ENCODE measurements at places on chromosomes 4 and X.

DNA sequence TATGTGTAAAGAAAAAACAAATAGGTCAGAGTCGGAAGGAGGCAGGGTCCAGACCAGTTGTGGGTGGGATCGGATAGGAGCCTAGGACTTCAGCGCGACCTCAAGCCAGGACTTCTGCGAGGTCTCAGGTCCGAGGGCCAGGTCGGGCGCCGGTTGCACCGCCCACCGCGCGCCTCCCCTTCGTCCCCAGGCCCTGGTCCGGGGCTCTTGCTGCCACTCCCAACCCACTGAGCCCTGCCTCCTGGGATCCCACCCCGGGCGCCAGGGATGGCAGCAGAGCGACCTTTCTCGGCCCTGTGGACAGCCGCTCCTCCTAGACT is 12.3 kb downstream of the PITX2 start:
- no peak for DNase-seq

- DNase-seq, result no peak
Measured at GRCh38 chr4:177448850-177449249, 6.6 kb upstream of the AGA start.

DNA sequence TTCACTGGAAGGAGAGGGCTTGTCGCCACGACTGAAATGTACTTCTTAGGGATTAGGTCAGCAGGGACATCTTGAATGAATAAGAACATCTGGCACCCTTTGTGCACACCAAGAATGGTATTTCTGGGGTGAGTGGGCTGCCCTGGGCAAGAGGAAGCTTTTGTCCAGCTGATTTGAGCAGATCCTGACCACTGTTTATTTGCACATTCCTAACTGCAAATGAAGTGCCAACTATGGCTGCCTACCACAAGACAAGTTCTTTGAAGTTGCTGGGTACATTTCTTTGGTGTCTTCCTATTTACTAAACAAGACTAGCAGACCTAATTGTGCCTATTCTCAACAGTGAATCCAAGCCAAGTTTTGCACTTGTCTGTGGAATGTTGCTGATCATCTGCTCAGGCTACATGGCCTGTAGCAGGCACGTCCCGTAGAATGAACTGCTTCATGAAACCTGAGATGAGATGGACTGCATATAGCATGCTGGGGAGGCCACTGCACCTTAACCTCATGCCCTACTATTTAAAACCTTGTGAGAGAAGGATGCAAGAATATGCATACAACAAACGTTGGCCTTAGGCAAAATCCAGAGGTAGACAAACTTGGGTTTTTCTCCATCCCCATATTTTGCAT is 45.0 kb downstream of the PIR start:
- DNase-seq, result no peak

- DNase-seq, result no peak
Measured at GRCh38 chr4:114180481-114180880, 201.0 kb upstream of the ARSJ start.

GRCh38 chr4:188106454-188106853 is 2.9 kb downstream of the TRIML2 start:
- DNase-seq, result no peak

- no peak for DNase-seq
Measured at GRCh38 chrX:133330956-133331355, 84.3 kb downstream of the GPC4 start.

DNA sequence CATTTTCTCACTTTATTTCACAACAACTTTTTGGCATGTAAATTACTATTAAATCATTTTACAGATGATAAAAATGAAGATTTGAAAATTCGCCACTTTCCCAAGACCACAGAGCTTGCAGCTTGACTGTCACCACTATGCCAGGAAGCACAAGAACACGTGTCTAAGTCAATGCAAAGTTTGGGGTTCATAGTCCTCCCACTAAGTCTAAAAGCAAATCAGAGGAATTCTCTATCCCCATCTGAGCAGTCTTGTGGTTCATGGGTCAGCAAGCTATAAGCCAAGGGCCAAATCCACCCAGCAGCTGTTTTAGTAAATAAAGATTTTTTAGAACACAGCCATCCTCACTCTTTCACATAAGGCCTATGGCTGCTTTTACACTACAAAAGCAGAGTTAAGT is 833.3 kb upstream of the INTU start:
- DNase-seq, result no peak

DNA sequence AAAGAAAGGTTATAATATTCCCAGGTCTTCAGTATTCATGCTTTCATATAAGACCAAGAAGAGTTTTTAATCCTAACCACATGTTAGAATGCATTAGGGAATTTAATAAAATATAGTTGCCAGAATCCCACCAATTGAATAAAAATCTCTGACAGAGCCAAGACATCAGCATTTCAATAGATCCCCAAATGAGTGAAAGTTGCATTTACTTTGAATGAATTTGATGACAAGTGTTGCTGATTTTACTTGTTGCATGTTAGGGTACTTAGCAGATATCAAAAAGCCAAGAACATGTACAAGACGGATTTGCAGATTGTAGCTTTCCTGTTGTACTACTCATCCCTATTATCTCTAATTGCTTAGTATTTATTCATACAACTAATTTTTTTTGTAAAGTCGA is 39.9 kb upstream of the PRR27 start:
- DNase-seq, result no peak

GRCh38 chr4:149999485-150000074 is 78.7 kb upstream of the DCLK2 start:
- no peak for DNase-seq

DNA sequence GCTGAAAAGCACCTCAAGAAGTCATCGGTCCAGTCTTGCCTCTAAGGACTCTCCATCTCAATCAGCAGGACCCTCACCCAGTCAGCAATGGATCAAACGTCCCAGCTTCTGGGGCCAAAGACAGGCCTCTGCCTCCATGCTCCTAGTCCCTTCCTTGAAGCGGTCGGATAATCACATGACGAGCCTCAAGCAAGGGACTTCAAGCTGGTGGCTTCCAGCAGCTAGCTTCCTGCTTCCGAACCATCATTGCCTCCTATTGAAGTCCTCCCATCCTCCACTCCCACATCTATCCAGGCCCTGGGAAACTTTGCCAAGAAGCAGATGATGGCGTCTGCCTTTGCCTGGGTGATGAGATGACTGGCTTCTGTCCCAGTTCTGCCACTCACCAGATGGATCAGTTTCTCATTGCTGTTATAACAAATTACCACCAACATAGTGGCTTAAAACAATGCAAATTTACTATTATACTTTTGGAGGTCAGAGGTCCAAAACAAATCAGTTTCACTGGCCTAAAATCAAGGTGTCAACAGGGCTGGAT is 135.2 kb upstream of the MAMLD1 start:
- DNase-seq, result no peak

- no peak for DNase-seq
Measured at GRCh38 chr4:23125118-23125517, 432.4 kb downstream of the GBA3 start.

- no peak for DNase-seq
Measured at GRCh38 chrX:8663325-8663724, 68.6 kb downstream of the ANOS1 start.

- DNase-seq, result no peak
Measured at GRCh38 chrX:18461431-18461830, 36.0 kb downstream of the CDKL5 start.

DNA sequence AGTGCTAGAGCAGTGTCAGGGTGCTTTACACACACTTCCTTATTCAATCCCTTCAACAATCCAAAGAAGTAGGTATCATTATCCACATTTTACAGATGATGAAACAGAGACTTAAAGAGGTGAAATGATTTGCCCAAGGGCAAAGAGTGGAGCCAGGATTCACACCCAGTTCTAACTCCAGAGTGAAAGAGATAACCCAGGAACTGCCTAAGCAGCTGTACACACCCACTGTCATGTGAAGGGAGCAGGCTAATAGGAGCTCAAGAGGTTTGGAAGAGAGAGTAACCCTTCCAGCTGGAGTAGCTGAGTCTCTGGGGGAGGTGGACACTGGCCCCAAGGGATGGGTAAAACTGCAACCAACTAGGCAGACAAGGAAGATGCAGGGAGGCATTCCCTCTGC is 92.5 kb downstream of the FBXL5 start:
- DNase-seq, result no peak

DNA sequence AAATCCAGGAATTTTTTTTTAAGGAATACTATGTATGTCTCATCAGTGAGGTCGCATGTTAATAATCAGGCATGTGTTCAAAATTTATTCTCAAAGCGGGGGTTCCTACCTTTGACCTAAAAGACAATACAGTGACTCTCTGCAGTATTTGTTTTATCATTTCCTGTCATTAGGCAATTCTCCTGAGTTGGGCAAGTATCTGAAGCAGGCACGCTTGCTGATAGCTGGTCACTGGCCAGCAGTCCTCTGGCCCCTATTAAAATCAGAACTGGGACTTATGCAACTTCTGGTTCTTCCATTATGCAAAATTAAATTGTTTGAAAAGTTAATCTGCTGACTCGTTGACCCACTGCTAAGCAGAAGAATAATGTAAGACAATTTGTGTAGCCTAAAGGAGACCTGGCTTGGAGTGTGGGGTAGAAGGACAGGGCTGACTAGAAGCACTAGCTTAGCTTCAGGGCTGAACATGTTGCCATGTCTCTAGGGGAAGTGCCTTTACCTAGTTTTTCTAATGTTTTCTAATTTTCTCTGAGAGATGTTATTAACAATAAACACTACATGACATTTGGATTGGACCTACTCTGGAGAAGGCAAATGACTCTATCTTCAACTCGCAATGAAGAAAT is 36.0 kb upstream of the GABRA2 start:
- DNase-seq, result no peak

DNA sequence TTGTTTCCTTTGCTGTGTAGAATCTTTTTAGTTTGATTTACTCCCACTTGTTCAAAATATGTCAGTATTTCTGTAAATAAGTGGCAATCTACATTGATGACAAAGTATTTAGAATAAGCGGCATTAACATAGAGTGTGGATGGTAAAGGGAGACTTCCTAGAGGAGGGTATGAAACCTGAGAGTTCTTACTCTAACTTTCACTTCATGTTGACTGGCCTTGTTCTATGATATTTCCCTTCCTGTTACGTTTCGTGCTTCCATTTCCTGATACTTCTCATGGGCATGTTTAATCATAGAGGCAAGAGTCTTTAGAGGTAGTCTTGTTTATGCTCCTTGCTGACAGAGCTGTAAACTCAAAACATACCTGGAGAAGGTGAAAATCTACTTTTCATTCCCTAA is 408.9 kb downstream of the GLUD2 start:
- DNase-seq, result no peak

DNA sequence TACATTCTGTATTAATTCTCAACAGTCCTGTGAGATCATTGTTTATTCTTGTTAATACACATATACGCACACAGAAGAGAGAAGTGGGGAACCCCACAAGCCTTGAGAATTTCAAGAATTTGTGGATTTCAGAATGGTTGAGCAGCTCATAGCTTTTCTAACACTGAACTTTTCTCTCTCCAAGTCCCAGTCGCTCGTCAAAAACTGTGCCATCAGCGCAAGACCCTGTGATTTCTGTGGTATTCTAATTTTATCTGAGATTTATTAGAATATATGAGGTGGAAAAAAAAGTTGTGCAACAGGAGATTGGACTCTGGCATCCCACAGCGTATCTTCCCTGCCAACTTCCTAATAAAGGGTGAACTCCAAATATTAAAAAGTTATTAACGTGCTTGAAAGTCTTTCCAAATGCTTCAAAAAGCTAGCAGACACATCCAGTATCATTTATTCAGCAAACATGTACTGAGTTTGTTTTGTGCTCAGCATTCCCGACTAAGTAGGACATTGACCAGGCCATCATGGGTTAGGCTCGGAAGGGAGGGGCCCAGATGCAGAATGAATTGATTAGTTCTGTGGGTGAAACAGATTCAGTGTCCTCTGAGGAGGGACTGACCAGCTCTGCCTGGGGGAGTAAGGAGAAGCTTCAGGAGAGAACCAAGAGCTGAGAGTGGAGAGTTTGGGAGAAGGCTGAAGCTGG is 165.6 kb downstream of the CBR4 start:
- no peak for DNase-seq

- no peak for DNase-seq
Measured at GRCh38 chrX:42946544-42947194, 168.7 kb upstream of the PPP1R2C start.

GRCh38 chr4:6342530-6343293 is 73.1 kb downstream of the WFS1 start:
- no peak for DNase-seq

DNA sequence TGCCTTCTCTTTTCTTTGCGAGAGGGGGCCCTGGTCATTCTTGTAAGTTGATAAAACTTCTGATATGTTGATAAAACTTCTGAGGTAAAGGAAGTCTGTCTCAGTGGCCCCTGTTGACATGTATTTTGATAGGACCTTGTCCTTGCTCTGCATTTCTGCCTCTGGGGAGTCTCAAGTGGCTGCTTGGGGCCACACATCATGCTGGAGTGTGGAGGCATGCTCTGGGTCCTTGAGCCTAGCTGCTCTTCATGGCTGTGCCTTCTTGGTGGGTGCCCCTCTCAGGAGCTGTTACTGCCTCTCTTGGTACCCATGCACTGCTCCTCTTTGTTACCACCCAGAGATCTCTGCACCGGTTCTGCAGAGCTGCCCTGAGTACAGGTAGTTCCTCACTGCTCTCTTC is 14.2 kb downstream of the NSD2 start:
- no peak for DNase-seq

DNA sequence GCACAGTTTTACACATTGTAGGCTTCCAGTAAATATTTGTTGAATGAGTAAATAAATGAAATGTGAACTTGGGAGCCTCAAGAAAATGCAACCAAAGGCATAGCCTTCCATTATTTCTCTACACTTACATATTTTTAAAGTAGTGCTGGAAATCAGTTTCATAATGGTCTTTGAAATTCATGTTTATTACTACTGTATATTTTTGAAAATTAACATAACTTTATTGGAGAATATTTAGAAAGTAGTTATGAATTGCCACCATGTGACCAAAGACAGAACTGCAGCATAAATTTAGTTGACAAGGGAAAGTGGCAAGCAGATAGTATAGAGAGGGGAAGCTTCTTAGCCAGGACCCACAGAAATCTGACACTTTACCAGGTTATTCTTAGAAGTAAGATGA is 6.4 kb downstream of the TCEAL8 start:
- no peak for DNase-seq

DNA sequence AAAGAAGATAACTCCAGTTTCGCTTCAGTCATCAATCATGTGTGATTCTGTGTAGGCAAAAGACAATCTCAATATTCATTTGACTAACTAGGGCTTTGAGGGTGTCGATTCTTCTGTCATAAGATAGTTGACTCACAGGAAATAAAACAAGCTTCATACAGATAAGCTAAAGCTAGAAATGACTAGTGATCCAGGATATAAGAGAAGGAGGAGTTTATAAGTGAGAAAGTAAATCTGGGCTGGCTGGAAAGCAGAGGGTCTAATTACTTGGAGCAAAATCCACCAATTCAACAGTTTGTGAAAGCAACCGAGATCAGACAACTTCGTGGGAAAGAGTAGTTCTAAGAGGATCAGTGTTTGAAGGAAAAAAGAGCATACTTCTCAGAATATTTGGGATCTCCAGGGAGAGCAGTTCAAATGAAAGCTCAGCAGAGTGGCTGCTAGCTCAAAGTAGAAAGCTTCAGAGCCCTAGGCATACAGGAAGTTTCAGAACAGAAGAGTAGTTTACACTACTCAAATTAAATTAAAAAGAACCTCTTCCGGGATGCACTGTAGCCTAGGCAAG is 429.3 kb downstream of the INPP4B start:
- DNase-seq, result no peak

- DNase-seq, result no peak
Measured at GRCh38 chr4:48141048-48141447, 7.0 kb upstream of the TXK start.
